ENCODE measurements at places on chromosomes 3 and 15.

DNA sequence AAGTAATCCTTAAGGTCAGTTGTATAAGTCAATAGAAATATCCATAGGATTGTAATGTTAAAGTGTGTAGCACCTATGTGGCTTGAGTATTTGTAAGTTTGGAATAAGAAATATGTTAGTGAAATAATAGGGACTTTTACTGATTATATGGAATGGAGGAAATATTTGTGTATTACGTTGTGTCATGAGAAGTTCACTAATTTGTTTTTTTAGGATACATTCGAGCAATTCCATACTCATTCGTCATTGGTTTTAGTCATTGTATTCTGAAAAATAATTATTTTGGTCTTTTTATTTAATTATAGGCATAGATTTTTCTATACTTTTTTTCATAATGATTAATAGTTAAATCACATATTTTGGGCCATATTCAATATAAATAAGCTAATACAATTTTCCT, 21.0 kb downstream of the MBNL1 start:
- DNase-seq: peak; percentile 38

- peak; percentile 17 for DNase-seq
Observed at GRCh38 chr3:9153904-9154619, 95.4 kb downstream of the SRGAP3 start.

GRCh38 chr3:140428380-140428779, 249.5 kb upstream of the TRIM42 start:
- DNase-seq: no peak

DNA sequence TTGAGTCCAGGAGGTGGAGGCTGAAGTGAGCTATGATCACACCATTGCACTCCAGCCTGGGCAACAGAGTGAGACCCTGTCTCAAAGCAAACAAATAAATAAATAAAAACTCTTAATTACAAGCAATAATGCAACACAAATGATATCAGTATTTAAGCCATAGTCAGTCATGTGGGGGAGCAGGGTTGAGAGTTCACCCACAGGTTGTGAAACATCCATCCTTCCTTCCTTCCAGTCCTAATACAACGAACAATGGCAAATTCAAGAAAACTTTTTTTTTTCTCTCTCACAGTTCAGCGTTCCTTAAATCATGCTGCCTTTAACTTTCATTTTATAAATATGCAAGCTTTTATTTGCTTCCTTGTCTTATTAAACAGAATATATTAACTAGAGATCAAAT, 24.1 kb downstream of the ZNF592 start:
- DNase-seq: no peak

- no peak for DNase-seq
Observed at GRCh38 chr3:42174679-42175385, 83.7 kb downstream of the TRAK1 start.

DNA sequence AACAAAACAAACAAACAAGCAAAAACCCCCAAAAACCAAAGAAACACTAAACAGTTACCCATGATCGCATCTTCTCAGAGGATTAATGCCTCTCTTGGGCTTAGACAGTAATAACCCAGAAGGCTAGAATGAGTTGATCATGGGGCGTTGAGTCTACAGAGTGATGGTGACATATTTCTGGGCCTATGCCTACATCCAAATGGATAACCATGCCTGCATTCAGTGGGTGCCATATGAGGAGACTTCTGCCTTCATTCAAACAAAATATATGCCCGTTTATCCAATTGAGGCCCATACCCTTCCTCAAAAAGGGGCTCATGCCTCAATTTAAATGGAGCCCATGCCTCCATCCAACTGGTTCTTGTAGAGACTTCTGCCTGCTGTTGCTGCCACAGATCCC, 284.0 kb downstream of the EPHB1 start:
- no peak for DNase-seq

GRCh38 chr3:162022911-162023310, 526.3 kb downstream of the OTOL1 start:
- DNase-seq: no peak

DNA sequence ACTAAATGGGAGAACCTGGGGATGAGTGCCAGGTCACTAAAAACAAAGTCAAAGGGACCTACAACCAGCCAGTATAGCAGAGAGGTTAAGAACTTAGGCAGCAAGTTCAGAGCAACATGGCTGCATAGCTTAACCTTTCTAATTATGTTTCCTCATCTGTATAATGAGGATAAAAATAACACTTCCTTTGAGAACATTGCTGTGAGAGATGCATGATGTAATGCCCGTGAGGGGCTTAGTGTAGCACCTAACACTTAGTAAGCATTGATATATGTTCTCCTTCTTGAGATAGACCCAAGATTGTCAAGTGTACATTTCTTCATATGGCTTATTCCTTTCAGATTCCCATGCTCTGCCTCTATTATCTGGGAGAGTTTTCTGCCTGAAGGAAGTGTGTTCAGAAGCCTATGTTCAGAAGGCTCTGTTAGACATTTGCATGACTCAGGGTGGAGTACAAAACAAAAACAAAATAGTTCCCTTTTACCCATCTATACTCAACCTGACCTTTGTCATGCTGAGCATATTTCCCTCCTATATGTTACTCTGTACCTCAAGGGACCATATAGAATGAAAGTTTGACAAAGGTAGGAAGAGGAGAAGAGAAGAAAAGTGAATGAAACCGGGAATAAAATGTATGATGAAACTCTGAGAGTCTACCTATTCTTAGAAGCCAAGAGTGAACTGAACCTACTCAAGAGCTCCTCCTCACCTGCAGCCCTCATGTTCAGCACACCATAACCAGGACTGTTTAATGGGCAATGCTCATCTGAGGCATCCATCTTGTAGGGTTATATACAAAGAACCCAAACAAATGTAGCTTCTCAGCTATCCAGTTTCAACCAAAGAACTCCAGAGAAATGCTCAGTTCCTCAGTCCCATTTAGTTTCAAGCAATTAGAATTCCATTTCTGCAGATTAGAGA, 70.7 kb upstream of the KCNMB2 start:
- DNase-seq: no peak
